ENCODE measurements at places on chromosomes 3 and 15.

GRCh38 chr3:117553461-117553860 lies 843.9 kb downstream of the TUSC7 start:
- DNase-seq: peak; percentile 51

- peak; percentile 21 for DNase-seq
Measured at GRCh38 chr15:71807125-71807629, 3.2 kb upstream of the NR2E3 start.

GRCh38 chr15:38819387-38819950 lies 254.9 kb upstream of the RASGRP1 start:
- no peak for DNase-seq

GRCh38 chr3:111924283-111924682 lies 54.5 kb upstream of the ABHD10 start:
- no peak for DNase-seq

GRCh38 chr3:151226088-151226563 lies 23.1 kb upstream of the GPR171 start:
- DNase-seq: peak; percentile 97

GRCh38 chr3:151866711-151867410 lies 6.6 kb upstream of the SUCNR1 start:
- no peak for DNase-seq

GRCh38 chr3:192077795-192078497 lies 617.0 kb downstream of the PYDC2 start:
- no peak for DNase-seq

- DNase-seq: no peak
Measured at GRCh38 chr15:23998056-23998455, 311.0 kb upstream of the NDN start.

- no peak for DNase-seq
Measured at GRCh38 chr15:74337607-74338211, 29.7 kb downstream of the CYP11A1 start.

DNA sequence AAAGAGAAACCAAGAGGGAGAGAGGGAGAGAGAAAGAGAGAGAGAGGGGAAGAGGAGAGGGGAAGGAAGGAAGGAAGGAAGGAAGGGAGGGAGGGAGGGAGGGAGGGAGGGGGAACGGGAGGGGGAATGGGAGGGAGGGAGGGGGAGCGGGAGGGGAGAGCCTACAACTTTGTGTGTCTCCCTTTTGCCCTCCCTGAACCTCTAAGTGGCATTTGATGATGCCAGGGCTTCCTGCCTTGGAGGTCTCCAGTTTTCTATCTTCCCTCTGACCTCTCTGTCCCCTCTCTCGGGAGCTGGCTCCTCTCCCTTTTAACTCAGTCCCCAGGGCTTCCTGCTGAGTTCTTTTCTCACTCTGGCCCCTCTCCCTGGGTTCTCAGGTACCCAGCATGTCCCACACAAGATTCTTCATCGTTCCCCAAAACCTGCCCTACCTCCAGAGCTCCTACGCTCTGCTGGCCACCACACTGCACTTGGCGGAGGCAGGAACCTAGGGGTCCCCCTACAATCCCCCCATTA lies 12.5 kb upstream of the FAM174B start:
- no peak for DNase-seq

DNA sequence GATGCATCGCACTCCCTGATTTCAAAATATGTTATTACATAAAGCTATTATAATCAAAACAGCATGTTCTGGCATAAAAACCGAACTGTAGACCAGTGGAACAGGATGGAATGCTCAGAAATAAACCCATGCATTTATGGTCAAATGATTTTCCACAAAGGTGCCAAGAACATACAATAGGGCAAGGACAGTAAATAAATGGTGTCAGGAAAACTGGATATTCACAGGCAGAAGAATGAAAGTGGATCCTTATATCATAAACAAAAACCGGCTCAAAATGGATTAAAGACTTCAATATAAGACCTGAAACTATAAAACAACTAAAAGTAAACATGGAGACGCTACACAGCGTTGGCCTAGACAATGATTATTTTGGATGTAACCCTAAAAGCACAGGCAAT lies 22.6 kb downstream of the USP50 start:
- DNase-seq: no peak

GRCh38 chr3:41521010-41521655 lies 321.8 kb downstream of the CTNNB1 start:
- DNase-seq: no peak

DNA sequence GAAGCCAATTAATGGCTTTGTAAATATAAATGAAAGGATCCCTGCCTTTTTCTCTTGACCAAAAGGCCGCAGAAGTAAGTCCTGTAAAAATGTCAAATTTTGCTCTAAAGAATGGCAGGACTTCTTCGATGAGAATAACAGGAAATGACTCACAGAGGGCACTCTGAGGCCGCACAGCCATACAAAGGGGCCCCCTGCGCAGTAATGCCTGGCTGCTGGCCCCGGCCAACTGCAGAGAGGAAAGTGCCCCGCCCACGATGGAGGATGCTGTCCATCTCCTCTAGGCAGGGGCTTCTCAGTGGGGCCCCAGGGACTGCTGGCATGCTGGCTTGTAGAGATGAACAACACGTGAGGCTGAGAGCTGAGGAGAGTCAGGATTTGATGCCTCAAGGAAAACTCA lies 18.1 kb upstream of the SCN10A start:
- DNase-seq: peak; percentile 87

DNA sequence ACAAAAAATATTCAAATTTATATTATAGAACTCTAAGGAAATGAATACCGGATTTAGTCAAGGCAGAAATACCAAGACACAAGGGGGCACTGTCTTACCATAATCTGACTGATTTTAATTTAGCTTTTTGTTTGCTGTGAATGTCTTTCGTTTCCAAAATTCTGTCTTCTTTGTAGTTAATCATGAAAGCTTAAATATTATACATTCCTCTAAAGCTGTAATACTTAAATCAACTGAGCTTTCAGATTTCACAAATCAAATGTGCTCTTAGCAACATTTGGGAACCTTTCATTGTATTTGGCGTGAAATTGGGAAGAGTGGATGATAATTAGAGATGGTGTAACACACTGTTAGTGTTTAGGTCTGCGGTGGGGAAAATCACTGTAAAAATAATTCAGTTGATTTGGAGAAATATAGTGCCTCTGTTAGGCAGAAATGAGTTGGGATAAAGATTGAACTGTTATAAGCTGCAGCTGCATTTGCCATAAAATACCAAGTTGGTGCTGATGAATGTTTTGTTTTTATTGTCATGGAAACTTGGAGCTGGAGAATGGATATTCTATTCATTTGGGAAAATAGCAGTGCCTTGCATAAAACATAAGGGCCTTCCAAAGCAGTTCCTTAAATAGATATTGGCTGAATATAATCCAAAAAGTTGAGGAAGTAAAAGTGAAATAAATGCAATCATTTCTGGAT lies 228.2 kb downstream of the TCF12 start:
- peak; percentile 60 for DNase-seq

- no peak for DNase-seq
Measured at GRCh38 chr15:39267685-39268084, 313.2 kb upstream of the THBS1 start.

- DNase-seq: no peak
Measured at GRCh38 chr15:90042356-90042755, 41.2 kb downstream of the ZNF710 start.

- DNase-seq: peak; percentile 78
Measured at GRCh38 chr15:81955382-81956062, 90.3 kb downstream of the MEX3B start.

DNA sequence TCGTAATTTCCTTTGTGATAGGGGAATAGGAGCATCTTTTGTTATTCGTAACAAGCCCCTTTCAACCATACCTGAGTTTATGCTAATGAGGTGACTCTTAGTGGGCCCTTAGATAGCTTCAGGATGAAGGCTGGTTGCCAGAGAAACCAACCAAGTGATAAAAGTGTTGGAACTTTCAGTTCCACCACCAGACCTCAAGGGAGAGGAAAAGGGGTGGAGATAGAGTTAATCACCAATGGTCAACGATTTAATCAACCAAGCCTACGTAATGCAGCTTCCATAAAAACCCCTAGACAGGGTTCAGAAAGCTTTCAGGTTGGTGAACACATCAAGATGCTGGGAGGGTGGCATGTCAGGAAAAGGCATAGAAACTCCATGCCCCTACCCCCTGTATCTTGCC lies 33.0 kb downstream of the HERC1 start:
- DNase-seq: no peak

- no peak for DNase-seq
Measured at GRCh38 chr3:126040386-126040785, 43.5 kb downstream of the SLC41A3 start.

DNA sequence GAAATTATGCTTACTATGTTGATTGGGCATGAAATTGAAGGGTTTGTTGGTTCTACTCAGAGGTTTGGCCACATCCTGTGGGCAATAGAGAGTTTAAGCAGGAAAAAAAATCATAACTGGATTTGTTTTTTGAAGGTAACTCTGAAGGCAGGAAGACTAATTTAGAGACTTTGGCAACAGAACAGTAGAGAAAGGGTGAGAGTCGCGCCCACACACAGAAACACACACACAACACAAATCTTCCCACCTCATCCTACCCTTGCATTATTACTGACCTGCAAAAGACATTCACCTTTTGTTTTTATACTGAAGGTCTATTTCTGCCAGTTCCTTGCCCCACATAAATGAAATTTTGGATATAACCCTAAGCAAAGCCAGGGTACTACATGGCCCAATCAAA lies 270.6 kb downstream of the TBL1XR1 start:
- DNase-seq: no peak

All from fibroblast of skin of right biceps (primary cell).